Stimulated activated CD8-positive, alpha-beta memory T cell treated with anti-CD3 and anti-CD28 coated beads, Interleukin-2, amount 100 ng/mL, for 1 hour (primary cell): ENCODE measurements at places on chromosomes 11 and 22.

DNA sequence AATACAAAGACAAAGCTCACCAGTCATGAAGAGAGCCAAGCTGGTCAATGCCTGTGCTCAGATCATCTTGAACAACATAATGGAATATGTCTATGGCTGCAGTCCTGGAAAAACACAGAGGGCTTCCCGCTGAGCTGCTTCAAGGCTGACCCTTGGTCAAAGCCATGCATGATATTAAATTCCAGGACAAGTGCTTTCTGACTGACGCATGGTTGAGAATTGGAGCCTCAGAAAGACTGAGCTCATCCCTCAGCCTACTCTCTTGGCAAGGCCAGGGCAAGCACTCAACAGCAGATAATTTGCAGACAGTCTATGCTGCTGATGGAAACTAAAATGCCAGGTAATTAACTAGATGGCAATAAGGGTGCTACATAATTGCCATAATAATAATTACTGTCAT lies 89.2 kb downstream of the GALNT18 start:
- no peak for DNase-seq

DNA sequence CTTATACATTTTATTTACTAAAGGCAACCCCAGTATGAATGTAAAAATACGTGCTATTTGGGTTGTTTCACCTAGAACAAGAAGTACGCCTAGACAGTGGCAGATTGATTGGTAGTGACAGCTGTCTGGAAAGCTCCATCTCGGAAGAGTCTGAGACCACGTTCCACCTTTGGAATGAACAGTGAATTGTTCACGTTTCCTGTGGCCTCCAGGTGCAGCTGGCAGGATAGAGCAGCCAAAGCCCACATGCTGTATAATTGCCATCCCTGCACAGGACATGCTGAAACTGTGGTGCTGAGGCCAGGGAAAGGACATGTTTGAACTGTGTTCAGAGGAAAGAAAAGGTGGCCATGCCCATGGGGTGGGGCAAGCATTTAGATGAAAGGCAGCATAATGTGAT lies 218.7 kb upstream of the MTNR1B start:
- DNase-seq: no peak

DNA sequence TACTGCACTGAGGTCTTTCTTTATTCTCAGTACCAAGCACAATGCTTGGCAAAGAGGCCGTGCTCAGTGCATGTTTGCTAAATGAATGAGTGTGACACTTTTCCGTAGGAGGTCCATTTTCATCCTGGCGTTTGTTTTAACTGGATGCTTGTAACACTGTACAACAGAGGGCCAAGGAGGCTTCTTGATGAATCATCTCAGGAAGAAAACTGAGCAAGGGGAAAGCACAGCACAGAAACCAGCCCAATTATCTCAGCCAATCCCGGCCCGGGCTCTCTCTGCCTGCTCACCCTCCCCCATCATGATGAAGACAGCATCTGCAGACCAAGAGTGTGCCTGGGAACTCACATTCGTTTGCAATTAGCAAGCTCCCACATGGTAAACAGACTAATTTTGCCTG lies 570.3 kb downstream of the OPCML start:
- DNase-seq: no peak

DNA sequence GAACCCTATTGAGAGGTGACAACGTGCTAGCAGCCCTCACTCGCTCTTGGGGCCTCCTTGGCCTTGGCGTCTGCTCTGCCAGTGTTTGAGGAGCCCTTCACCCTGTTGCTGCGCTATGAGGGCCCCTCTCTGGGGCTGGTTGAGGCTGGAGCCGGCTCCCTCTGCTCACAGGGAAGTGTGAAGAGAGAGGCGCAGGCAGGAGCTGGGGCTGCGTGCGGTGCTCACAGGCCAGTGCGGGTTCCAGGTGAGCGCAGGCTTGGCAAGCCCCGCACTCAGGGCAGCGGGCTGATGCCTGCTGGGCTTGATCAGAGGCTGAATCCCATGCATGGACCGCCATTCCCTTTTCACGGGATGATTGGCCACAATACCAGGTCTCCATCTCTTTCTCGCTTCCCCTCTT lies 90.7 kb downstream of the DLG2 start:
- DNase-seq: no peak

GRCh38 chr11:87127101-87127500 lies 89.4 kb downstream of the TMEM135 start:
- DNase-seq: no peak

DNA sequence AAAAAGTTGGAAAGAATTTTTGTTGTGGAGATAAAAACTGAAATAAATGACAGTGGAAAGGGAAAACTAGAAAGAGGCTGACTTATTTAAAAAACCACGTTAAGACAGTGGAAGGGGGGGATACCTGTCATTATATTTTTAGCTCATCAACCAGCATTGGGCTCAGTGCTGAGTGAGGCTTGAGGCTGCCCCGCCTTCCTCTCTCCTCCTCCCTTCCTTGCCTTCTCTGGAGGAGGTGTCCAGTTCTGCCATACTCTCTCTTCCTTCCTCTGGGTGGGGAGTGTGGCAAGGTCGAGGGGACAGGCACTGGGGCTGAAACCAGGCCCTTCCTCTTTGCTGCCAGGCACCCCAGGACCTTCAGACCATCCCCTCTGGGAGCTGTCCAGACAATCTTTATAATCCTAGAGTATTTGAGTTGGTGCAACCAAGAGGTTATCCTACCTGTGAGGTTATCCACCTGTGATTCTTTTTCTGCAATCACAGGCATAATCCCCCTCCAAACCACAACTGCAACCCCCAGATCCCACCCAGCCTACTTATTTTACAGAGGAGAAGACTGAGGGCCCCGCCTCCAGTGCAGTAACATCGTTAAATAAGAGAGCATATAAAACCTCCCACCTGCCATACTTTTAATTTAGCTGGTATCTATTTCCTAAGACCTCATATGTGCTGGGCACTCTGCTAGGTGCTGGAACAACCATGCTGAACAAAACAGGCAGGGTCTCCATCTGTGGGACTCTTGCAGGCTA lies 578.5 kb downstream of the BUD13 start:
- no peak for DNase-seq

DNA sequence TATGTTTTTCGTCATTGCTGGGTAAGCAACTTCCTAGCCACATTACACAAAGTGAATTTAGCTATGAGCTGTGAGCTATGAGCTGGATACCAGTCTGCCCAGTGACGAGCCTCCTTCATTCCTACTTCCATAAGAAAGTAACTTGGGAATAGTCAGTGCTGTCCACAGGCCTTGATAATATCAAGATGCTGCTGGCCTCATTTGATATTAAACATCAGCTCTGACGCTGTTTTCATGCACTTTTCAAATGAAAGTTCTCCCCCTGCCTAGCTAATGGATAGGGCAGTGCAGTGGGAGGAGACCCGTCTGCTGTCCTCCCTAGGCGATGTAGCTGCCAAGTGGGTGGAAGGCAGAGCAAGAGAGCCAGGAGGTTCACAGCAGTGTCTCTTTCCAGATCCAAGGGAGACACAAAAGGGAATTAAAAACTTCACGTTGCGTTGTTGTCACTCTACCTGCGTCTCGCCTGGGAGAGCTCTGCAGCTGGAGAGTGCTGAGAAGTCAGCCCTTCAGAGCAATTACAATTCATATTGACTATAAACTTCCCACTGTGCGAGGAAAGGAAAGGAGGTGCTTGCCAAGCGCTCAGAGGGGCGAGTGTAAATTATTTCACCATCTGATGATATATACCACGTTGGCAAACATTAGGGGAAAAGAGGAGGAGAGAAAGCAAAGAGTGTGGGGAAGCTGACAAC lies 861.4 kb downstream of the NTM start:
- no peak for DNase-seq

DNA sequence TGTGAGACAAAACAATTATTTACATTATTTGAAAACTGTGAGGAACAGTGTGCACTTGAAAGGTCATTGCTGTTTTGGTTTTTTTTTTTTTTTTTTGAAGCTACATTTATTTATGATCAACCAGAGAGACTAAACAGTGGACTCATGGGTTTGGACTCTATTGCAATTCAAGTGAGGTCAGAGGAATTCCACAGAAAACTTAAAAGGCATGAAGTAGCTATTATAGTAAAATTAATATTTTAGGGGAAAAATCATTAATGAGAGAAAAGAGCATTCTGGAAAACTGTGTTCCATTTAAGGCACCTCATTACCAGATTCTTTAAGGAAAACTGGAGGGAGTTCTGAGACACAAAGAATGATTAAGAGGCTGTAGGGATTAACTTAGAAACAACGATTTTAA lies 102.8 kb downstream of the WNT11 start:
- no peak for DNase-seq

DNA sequence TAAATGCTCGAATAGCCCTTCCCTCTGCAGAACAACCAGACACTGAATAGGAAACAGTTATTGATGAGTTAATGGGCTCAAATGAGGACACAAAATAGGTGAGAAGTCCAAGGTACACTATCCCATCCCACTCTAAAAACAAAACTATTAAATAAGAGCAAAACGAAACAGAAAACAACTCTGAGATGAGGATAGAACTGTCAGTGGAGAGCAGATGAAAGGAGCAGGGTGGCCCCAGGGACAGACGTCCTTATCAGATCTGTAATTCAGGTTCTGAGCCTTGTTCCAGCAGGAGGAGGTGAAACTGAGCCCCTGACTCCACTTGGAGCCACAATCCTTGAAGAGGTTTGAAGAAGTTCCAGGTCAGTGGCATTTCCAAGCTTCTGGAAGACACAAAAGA lies 8.5 kb upstream of the SNX19 start:
- DNase-seq: no peak

GRCh38 chr11:122737951-122738693 lies 82.6 kb downstream of the UBASH3B start:
- DNase-seq: no peak

GRCh38 chr11:80779905-80780605 lies 1339.2 kb upstream of the TENM4 start:
- no peak for DNase-seq

DNA sequence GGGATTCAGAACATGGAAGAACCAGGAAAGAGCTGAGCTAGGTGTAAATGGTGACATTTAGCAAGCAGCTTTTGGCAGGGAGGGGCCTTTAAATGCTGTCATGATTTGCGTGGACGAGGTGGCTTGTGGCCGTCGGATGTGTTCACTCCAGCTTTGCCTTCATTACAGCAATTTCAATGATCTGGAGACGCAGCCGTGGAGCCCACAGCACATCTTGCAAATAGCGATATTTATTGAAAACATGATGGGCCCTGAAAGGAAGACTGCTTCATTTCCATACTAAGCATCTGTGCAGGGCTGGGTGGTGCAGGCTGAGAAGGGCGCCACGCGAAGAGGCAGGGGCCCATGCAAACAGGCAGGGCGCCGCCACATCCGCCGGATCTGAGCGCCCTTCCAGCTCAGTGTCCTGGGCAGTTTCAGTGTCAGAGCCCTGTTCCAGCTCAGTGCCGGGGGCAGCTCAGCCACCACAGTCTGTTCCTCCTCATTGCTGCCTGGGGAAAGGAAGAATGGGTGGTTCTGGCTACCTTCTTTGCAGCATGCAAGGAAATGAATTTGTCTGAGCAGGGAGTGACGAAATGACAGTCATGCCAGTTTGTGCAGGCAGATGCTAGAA lies 111.1 kb upstream of the TTC12 start:
- no peak for DNase-seq

GRCh38 chr11:45922425-45923082 lies at the start of gene LARGE2:
LARGE2 (plus strand) TSS chr11:45922656; CDS start chr11:45922883, 227 bp downstream.
- no peak for DNase-seq

DNA sequence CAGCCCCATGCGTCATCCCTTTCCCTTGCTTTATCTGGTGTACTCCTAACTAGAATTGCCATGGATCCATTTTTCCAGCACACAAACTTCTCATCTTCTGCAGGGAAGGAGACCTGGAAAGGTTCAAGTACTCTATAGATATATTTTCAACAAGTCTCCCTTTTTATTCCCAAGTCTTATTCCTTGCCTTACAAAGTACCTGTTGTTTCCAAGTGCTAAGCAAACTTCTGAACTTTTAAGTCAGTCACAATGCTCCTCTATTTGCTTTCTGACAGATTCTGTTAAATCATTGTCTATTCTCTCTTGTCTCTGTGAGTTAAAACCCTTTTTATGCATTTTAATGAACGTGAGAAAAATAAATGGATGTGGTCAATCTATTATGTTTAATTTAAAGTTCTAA lies 20.4 kb downstream of the CCDC73 start:
- no peak for DNase-seq

- DNase-seq: no peak
Observed at GRCh38 chr11:34351687-34352469, 5.9 kb downstream of the ABTB2 start.

DNA sequence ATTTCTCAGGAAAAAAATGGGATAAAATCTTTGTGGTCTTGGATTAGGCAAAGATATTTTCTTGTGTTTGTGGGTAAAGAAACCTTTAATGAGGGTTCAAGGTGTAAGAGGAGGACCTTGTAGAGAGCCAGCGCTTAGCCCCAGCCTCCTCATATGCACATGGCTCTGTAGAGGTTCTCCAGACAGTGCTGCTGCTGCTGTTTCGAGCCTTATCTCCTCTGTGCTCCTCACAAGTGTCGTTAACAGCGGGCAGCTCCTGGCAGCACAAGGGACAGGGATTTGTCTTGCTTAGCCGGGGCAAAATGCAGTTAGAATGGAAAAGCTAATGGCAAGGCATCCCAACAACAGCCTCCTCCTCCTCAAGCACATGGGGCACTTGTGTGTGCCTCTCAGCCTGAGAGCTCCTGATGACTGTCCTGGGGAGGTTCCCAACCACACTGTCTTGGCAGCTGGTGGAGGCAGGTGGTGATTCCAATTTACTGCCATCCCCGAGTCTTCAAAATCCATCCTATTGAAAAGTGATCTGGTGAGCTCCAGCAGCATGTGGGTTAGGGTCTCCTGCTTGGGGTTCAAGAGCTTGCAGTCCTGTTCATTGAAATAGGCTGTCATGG lies 7.6 kb upstream of the MSANTD2 start:
- DNase-seq: no peak

- peak; percentile 62 for DNase-seq
Observed at GRCh38 chr11:65134952-65135632, 773 bp upstream of the SYVN1 start.

DNA sequence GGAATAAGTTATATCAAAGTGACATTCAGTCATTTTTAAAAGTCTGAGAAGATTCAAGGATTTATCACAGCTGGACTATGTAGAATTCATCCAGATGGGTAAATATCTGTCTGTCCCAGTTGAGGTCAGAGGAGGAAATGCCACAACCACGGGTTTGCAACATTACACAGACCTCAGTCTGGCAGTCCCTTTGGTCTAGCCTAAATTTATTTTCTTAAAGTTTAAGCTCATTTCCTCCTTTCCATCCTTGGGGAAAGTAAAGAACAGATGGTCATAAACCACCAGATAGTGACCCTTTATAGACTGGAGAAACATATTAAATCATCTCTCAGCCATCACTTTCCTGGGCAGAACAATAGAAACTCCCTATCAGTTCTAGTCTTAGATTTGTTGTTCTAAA lies 238.4 kb upstream of the DDI1 start:
- no peak for DNase-seq
